Stimulated activated CD4-positive, alpha-beta T cell treated with anti-CD3 and anti-CD28 coated beads, Interleukin-15, amount 100 ng/mL, for 24 hours (primary cell): ENCODE measurements at places on chromosomes 1 and 21.
A peak's percentile ranks its signal among the peaks of the same experiment; 100 is the strongest.

- DNase-seq, result no peak
These were observed 329.1 kb downstream of the LRRIQ3 start for GRCh38 chr1:73868810-73869336.

- DNase-seq, result peak; percentile 50
These were observed 246.3 kb upstream of the RAB4A start for GRCh38 chr1:229024528-229025130.

GRCh38 chr1:221761354-221762002, 19.6 kb upstream of the DUSP10 start:
- no peak for DNase-seq

- DNase-seq, result no peak
These were observed 8.3 kb downstream of the GPR37L1 start for GRCh38 chr1:202130816-202131522.

GRCh38 chr21:22855581-22855980, 1857.4 kb downstream of the NCAM2 start:
- DNase-seq, result no peak

DNA sequence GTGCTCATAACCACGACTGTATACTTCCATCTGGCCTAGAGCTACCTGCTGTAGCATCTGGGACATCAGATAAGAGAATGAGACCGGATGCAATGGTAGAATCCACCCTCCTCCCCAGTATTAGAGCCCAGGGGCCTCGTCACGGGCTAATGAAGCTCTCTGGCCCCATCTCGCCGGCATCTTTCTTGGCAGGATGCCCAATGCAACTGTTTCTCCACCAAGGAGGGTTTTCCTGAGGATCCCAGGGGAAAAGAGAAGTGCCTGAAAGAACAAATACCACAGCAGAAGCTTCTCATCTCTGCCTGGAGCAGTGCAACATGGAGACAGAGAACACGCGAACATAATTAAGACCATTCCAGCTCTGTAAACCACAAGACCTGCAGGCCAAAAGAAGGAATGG, 80.0 kb downstream of the VWA5B1 start:
- no peak for DNase-seq

GRCh38 chr1:83516369-83516768, 482.6 kb downstream of the TTLL7 start:
- DNase-seq, result no peak

- no peak for DNase-seq
These were observed 548.2 kb upstream of the ADGRL4 start for GRCh38 chr1:79554688-79555087.

- DNase-seq, result no peak
These were observed 5.0 kb downstream of the PHC2 start for GRCh38 chr1:33425900-33426299.

GRCh38 chr21:44853601-44854390, 19.7 kb downstream of the PTTG1IP start:
- DNase-seq, result no peak
